ENCODE measurements at places on chromosomes 6 and 20. TPM values are rescaled to one million over a fixed set of nuclear protein-coding genes. Genes with fewer than 3 reads are reported as not detected.

The VSX1 gene
- 0.77 TPM for polyA plus RNA-seq

The ACSS1 gene
- polyA plus RNA-seq = 34.6 TPM

The ANGPT4 gene
- polyA plus RNA-seq = 0.34 TPM

The TMEM217 gene
- 1.7 TPM for polyA plus RNA-seq

The WFDC5 gene
- polyA plus RNA-seq = not detected

The BMP7 gene
- polyA plus RNA-seq = not detected

The TNFRSF6B gene
- polyA plus RNA-seq = 14.0 TPM

The LY6G6D gene
- polyA plus RNA-seq = not detected

The KCNG1 gene
- polyA plus RNA-seq = 2.2 TPM

The ABHD16B gene
- 0.53 TPM for polyA plus RNA-seq

The GMPR gene
- 25.9 TPM for polyA plus RNA-seq

The ANKRD66 gene
- polyA plus RNA-seq = not detected

The TMX4 gene
- 18.9 TPM for polyA plus RNA-seq

The KHDC1L gene
- polyA plus RNA-seq = 0.28 TPM

The SDC4 gene
- 54.8 TPM for polyA plus RNA-seq

The GPLD1 gene
- polyA plus RNA-seq = 0.27 TPM

The SLC35D3 gene
- 5.9 TPM for polyA plus RNA-seq

The AKAP7 gene
- polyA plus RNA-seq = 82.0 TPM

The THEMIS gene
- polyA plus RNA-seq = not detected

The FAM83B gene
- polyA plus RNA-seq = 0.80 TPM

The BLTP3A gene
- polyA plus RNA-seq = 2.5 TPM

The CMTR1 gene
- polyA plus RNA-seq = 31.0 TPM

The TRIM10 gene
- polyA plus RNA-seq = not detected

The FAM209A gene
- 0.46 TPM for polyA plus RNA-seq

The RSPH4A gene
- polyA plus RNA-seq = 1.2 TPM

The PAK5 gene
- 1.1 TPM for polyA plus RNA-seq

The EPPIN gene
- not detected for polyA plus RNA-seq

The BHLHE23 gene
- not detected for polyA plus RNA-seq

The SEL1L2 gene
- not detected for polyA plus RNA-seq

The MGME1 gene
- 7.6 TPM for polyA plus RNA-seq

The TNF gene
- 0.42 TPM for polyA plus RNA-seq

The MYBL2 gene
- polyA plus RNA-seq = 4.7 TPM

The F13A1 gene
- 7.3 TPM for polyA plus RNA-seq

The BEND6 gene
- 0.27 TPM for polyA plus RNA-seq

The PKHD1 gene
- 6.4 TPM for polyA plus RNA-seq

The HTR1E gene
- polyA plus RNA-seq = not detected

The RAB23 gene
- polyA plus RNA-seq = 0.80 TPM

The MYLK2 gene
- polyA plus RNA-seq = 4.8 TPM

The PLTP gene
- 56.8 TPM for polyA plus RNA-seq

The NQO2 gene
- 23.0 TPM for polyA plus RNA-seq

Data from pancreas (tissue), 10 donors.